ENCODE measurements at places on chromosomes 12 and 14. TPM values are rescaled to one million over a fixed set of nuclear protein-coding genes. Genes with fewer than 3 reads are reported as not detected.

DNA sequence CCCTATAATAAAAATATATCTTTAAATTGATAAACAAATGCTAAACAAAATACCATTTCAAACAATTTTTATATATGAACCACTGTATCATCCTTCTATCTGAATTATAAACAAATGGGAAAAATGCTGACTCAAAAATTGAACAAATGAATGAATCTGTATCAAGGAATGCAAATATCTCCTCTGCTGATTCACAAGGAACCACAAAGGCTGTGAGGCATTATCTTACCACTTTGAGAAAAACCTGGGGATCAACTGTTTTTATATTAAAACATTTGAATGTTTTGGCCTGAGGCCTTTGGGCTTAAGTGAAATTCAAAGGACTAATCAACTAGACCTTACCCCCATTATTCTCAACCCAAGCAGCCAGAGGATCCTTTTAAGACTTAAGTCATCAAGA lies 86.3 kb downstream of the EML5 start:
- DNase-seq: no peak

- peak; percentile 78 for DNase-seq
These were observed 12.4 kb downstream of the MGST1 start for GRCh38 chr12:16359512-16360491.

GRCh38 chr12:40793471-40793870 lies 101.2 kb downstream of the CNTN1 start:
- no peak for DNase-seq

- no peak for DNase-seq
These were observed 85.7 kb downstream of the KIF26A start for GRCh38 chr14:104224131-104224505.

- DNase-seq: no peak
These were observed 71.4 kb upstream of the GPR68 start for GRCh38 chr14:91315844-91316267.

DNA sequence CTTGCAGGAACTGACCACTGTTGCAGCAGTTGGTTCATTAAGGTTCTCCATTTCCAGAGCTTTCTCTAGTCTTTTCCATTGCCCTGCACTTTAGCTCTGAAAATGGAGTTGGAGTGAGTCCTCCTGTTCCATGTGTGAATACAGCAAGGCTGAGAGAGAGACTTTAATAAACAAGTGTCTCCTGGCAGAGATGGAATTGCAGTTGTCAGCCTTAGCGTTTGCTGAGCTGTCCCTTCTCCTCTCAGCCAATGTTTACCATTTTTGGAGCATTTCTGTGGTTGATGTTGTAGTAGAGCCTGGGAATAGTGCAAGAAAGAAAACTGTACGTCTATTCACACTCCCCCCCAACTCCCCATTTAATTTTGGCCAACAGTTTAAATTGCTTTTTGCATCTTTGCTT lies 7.5 kb upstream of the MANSC4 start:
- no peak for DNase-seq

GRCh38 chr12:10726945-10727344 lies 3.8 kb upstream of the YBX3 start:
- no peak for DNase-seq

Gene TEX52
- not detected for total RNA-seq

Gene RASSF9
- 0.54 TPM for total RNA-seq

Gene GDF3
- total RNA-seq: not detected

DNA sequence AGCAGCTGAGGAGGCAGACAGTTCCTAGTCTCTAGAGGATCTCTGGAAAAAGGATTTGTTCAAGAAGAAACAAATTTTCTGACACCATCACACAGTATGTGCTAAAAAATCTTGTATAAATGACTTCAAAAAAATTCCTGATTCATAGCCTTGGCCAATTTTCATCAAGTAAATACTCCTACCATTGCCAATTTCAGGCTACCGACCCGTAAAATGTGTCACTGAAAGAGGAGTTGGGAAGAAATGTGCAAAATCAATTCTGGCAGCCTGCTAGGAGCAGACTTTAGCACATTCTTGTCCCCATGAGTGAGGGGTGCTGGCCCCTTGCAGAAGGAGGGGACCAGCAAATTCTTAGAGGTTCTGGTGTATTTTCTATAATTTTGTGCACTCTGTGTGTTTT lies 109.4 kb downstream of the TMEM30B start:
- no peak for DNase-seq

GRCh38 chr14:34983148-34983760 lies 462 bp downstream of the SRP54 start:
- DNase-seq: no peak

Gene SLC7A7
- 1.3 TPM for total RNA-seq

GRCh38 chr12:4486980-4487379 lies 41.4 kb upstream of the FGF6 start:
- no peak for DNase-seq

Gene RPS26
- 1,293 TPM for total RNA-seq

GRCh38 chr12:20220339-20220738 lies 148.0 kb upstream of the PDE3A start:
- DNase-seq: no peak

GRCh38 chr12:130079279-130079678 lies 83.0 kb upstream of the FZD10 start:
- DNase-seq: no peak

DNA sequence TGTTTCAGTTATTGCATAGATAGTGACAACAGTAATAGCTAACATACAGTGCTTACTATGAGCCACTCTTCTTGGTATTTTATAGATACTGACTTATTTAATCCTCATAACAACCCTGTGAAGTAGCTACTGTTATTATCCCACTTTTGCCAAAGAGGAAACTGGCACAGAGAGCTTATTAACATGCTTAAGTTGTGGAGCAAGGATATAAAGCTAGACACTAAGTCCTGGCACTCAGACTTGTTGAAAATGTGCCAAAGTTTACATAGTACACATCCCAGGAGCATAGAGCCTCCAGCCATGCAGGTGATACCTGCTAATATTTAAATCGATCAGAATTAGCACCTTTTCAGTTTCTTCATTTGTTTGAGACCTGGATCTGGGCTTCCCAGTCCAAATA lies 41.8 kb downstream of the VEZT start:
- DNase-seq: no peak

GRCh38 chr12:93639406-93639805 lies 37.8 kb upstream of the CRADD start:
- no peak for DNase-seq

DNA sequence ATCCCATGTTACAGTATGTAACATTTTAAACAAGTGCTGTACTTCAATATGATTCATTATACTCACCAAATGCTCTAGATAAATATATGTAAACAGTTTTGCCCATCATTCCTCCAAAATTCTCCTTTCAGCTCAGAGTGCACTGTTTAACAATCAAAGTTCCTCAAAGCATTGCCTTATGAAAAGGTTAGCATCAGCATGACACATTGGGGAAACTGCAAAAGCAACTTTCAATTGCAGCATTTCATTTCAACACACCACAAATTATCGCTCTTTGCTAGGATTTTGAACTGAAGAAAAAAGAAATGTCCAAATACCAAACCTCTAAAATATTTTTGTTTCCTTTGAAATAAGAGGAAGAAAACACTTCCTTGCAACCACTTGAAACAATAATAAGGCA lies 413.2 kb downstream of the FLRT2 start:
- no peak for DNase-seq

GRCh38 chr14:38405851-38406635 lies 150.2 kb upstream of the CLEC14A start:
- DNase-seq: peak; percentile 61

DNA sequence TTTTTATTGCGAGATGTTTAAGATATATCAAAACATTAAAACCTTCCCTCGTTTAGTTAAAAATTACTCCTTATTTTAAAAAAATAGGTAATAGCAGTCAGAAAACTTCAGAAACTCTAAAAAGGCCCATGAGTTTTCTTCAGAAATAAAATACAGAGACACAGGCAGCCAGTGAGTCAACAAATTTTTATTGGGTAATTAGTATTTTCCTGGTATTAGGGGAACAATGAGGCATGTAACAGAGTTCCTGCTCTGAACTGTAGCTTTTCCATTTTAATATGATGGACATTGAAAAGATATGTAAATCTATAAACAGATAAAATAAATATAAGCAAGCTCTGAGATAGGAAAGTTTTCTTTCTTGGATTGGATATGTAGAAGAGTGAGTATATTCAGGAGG lies 399 bp upstream of the ZNF705A start:
- DNase-seq: no peak

DNA sequence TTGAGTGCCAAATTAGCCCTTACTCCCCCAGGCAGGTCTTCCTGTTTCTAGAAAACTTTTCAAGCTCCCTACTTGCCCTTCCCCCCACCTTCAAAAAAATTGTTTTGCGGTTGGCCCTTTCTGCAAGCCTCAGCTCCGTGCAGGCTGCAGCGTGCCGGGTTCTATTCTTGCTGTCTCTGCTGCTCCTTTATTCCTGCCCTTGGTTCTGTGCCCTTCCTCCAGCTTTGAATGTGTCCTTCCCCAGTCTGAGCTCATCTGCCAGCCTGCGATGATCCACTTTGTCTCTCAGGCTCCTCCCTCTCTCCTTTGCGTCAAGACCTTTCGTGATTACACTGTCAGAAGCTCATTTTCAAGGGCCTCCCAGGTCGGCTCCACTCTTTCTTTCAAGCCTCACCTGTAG lies 98.6 kb downstream of the IRF2BPL start:
- no peak for DNase-seq

Gene CLEC6A
- total RNA-seq: 0.21 TPM

- DNase-seq: no peak
These were observed 201.2 kb downstream of the DAD1 start for GRCh38 chr14:22387776-22388241.

Measured in cardiac muscle cell (in vitro differentiated cells and primary cell).